ENCODE measurements at places on chromosomes 3 and 15.

DNA sequence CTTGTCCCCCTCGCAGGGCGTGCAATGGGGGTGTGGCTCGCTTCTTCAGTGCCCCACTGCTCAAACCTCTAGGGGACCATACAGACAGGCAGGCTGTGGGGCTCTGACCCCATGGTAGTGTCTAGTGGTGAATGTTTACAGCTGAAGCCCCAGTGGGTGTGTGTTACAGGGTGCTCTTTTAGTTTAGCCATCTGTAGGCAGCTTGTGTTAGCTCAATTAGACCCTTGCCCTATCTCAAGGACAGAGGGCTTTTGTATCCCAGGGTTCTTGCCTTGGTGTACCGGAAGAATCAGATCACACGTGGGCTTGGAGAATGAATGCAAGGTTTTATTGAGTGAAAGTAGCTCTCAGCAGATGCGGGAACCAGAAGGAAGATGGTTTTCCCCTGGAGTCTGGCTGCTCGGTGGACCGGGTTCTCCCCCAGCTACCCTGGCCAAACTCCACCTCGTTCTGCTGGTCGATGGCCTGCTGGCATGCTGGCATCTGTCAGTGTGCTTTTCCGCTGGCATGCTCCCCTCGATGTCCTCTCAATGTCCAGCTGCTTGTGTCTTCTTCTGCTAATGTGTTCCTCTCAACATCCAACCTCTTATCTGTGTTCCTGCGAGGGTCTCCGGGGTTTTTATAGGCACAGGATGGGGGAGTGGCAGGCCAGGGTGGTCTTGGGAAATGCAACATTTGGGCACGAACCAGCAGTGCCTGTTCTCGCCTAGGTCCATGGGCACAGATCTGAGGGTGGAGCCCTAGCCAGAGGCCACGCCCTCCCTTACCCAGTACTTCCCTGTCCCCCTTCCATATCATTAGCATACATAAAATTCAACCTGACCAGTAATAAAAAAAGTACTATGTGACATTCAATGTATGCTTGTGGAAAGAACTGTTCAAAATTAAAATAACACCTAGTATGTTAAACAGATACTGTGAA lies 6.6 kb downstream of the SPCS1 start:
- DNase-seq: no peak

GRCh38 chr3:14701676-14702075 lies 26.7 kb downstream of the C3orf20 start:
- DNase-seq: no peak

- no peak for DNase-seq
Measured at GRCh38 chr3:51683566-51683965, 12.5 kb downstream of the TEX264 start.

DNA sequence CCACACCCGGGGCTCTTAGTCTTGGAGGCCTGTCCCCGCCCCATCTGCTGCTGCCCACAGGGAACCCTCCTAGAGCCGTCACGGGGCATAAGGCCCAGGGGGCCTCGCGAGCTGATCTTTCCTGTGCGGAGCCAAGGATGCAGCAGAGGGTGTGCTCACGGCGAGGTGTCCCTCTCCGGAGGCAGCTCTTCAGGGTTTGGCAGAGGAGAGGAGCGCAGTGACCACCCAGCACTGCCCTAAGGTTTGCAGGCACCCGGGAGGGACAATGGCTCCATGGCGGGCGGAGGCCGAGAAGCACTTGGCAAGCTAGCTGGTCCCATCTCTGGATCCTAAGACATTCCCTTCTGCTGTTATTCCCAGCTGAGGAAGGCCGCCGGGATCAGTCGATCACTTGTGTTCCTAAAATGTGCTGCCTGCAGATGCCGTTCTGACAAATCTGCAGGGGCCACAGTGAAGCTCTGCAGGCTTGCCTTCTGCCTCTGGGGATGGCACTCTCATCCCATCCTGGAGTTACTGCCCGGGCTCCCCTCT lies 47.4 kb upstream of the PCSK6 start:
- DNase-seq: no peak

DNA sequence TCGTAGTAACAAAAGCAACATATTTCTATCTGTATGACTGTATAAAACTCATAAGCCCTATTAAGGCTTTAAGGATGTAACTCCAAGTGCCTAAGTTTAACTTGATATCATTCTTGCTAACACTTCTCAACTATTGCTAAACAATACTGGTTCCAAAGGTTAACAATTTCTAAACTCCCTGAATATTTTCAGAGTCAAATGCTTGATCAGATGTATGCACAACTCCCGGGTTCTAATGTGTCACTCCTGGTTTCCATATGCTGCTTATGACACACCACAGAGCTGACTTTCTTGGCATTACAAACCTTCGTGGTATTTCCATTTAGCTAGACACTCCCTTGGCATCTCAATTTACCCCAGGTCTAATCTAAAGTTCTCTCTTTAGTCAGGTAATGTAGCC lies 26.3 kb downstream of the DZIP1L start:
- no peak for DNase-seq

GRCh38 chr3:81293156-81293555 lies 468.3 kb downstream of the GBE1 start:
- DNase-seq: no peak

All from activated CD8-positive, alpha-beta memory T cell treated with anti-CD3 and anti-CD28 coated beads, Interleukin-2, amount 50 U/mL, for 4 hours (primary cell).